H1 (cell line): ENCODE measurements at places on chromosomes 5 and 9.
A peak's percentile ranks its signal among the peaks of the same experiment; 100 is the strongest.

DNA sequence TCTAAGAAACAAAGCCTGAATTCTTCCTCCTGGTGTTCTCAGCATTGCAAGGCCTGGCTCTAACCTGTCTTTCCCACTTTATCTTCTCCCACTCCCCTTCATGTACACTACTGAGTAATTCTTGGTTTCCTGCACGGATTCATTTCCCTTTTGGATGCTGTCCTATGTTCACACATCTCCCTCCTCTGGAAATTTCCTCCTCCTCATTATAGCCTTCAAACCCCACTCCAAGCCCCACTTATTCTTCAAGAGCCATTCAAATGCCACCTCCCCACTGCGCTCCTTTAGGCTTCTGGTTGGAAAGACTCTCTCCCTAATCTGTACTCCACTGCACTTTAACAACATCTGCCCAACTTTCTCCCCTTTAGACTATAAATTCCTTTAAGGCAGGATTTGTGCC lies 28.2 kb upstream of the C5orf63 start:
- no peak for DNase-seq

- DNase-seq, result no peak
Measured at GRCh38 chr5:34695275-34696027, 39.3 kb downstream of the RAI14 start.

- no peak for DNase-seq
Measured at GRCh38 chr9:13282998-13283397, 3.5 kb upstream of the MPDZ start.

DNA sequence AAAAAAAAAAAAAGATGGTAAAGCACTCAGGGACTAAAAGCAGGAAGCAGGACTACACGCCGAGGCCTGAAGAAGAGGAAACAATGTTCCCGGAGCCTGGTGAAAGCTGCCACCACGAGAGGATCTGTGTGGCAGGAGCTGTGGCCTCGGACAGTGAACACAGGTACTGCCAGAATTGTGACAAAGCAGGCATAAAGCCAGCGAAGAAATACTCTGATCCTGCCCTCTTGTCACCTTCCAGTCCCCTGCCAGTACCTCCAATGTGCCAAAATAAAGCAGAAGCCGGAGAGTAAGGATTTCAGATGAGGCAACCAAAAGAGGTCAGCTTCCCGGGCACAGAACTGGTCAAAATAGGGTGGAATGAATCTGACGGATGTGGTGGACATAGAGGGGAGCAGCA lies 211.5 kb upstream of the TARS1 start:
- no peak for DNase-seq

- DNase-seq, result no peak
Measured at GRCh38 chr5:9670371-9670770, 40.2 kb upstream of the TAS2R1 start.

DNA sequence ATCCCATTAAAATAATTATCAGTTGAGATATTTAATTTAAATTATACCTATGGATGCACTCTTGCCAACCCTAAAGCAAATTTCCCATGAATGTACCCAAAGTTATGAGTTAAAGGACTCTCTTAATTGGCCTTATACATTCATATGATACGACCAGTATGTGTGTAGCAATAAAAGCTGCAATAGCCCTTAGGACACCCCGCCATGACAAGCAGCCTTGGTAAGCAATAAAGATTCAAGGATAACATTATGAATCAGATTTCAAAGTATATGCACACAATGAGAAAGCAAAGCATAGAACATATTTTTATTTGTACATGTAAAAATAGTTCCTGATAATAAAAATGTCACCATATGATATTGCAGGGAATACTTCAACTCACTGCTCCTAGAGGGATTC lies 1699.3 kb upstream of the CDH9 start:
- DNase-seq, result no peak

GRCh38 chr5:6786786-6787495 lies 73.7 kb downstream of the TENT4A start:
- peak; percentile 19 for DNase-seq

DNA sequence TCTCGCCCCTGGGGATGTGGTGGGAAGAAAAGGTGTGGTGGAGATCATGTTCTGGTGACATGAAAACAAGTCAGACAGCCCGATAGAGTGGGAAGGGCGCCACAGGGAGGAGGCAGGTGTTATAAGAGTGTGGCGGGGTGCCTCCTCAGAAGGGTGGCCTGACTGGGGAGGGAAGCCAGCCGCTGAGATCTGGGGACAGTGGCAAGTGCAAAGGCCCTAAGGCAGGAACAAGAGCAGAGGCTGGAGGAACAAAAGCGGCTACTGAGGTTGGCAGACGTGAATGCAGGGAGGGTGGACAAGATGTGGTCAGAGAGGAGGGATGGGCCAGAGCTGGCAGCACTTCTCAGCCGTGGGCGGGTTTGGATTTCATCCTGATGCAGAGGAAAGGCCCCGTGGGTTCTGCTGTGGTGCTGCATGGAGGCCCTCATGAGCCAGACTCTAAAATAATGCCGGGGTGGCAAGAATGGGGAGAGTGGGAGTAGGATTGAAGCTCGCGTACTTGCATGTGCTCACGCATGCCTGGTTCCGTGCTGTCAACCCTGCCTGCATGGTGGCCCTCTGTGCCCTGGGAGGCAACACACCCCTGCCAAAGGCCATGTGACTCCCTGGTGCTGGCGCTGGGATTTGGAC lies 89.2 kb downstream of the MVB12B start:
- no peak for DNase-seq

DNA sequence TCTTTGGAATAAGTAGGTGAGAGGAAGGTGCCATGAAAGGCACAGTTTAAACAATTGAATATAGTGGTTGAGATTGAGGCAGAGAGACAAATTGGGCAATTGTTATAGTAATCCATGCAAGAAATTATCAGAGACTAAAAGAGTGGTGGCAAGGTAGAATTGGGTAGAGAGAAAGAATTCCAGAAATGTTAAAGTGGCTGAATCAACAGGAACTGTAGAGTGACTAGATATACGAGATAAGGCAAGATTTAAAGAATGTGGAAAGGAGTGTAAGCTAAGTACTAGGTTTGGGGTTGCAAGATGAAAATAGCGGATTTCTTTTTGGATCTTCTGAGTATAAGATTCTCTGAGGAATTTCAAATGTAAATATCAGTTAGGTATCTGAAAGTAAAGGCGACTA lies 285.2 kb downstream of the DMRTA1 start:
- no peak for DNase-seq

- DNase-seq, result no peak
Measured at GRCh38 chr9:136048560-136049411, 46.3 kb downstream of the NACC2 start.

DNA sequence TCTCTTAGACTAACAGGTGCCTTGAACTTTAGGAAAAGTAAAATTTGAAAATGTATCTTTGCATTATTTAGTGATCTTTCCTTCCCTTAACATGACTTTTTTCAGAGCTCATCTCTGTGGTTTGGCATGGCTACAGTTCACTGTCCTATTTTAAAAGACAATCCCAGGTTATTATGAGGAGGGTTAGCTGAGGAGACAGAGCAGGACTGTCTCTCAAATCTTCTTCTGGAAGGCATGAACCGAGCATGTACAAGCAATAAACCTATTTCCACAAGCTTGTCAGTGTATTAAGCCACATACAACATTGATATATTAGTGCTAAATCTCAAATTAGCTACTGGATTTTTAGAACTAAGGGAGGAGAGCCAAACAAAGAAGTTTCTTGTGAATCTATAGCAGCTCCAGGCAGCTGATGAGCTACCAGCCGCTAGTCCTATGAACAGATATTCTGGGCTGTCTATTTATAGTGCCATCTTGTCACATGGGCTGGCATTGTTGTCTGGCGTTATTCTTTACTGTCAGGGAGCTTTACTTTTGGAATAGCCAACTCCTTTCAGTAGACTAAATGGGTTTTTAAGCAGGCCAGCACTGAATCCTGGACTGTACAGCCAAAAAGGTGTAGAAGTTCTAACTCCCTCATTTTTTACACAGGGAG lies 171.2 kb upstream of the ACTBL2 start:
- DNase-seq, result no peak

DNA sequence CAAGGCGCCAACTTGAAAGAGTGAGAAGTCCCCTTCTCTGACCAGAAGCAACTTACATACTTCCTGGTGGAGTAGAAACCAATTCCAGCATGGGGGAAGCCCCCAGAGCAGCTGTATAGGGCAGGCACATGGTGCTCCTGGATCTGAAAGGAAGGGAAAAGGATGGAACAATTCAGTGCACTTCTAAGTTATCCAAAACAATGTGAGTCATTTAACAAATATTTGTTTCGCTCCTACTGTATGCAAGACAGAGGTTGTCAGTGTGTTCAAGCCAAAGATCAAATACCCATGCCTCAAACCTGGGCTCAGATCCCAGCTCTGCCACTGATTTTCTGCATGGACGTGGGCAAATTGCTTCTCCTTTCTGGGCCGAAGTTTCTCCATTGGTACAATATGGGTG lies 67.1 kb downstream of the LHX2 start:
- no peak for DNase-seq

- DNase-seq, result no peak
Measured at GRCh38 chr5:110590187-110590586, 136.3 kb downstream of the TMEM232 start.

GRCh38 chr9:116081435-116082115 lies 72.0 kb upstream of the PAPPA start:
- DNase-seq, result no peak

DNA sequence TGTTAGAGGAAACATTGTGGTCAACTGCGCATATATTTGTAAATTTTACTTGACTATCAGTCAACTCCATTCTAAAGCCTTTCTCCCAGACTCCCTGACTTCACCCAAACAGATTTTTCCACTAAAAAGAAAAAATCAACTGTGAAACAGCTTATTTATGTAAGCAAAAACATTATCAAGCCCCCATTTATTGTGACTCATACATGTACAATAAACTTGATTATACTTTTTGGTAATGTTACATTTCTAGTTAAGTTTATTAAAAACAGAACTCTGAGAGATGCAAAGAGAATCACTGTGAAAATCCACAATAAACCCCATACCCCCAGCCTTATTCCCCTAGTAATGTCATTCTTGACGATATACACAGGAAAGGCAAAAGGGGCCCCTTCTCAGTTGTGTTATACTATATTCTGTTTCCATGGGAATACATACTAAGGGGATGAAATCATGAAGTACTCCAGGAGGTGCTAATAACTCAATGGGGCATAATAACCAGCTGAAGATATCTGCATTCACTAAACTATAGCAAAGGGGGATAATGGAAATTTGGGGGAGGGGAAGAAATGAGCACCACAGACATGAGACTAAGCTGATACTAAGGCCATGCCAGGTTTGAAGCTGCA lies 616.0 kb downstream of the ACTL7B start:
- no peak for DNase-seq

DNA sequence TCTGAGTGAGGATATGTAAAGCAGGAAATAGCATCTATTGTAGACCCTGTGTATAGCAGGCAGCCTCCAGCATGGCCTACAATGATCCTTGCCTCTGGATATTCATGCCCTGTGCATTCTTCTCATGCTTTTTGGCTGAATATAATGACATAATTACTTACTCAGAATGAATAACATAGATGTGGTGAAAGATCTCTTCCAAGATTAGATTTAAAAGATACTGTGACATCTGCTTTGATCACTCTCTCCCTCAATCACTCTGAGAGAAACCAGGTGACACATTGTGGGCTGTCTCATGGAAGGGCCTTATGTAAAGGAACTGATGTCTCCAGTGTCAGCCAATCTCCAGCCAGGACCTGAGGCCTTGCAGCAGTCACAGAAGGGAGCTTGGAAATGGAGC lies 376.7 kb downstream of the DNAH5 start:
- no peak for DNase-seq

DNA sequence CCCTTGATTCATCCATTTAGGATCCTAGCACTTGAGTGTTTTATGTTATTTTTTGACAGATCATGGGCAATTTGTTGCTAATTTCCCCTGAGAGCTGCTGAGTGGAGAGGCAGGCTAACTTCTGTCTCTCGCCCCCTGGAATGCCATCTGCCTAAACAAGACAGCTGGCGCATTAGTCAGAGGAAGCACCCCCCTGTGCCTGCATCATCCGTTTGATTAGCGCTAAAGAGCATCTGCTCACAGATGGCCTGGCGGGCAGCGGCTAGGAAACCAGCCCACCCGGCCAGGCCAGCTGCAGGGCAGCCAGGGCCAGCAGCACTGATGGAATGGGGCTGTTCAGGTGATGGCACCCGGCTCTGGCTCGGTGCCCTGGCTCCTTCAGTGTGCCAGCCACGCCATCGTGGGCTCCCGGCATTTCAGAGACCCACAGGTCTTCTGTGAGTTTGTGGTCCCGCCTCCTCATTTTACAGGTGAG lies 22.9 kb upstream of the ASS1 start:
- DNase-seq, result peak; percentile 65
